Prostate gland (tissue), 2 donors: ENCODE measurements at places on chromosomes 1 and 21. TPM values are rescaled to one million over a fixed set of nuclear protein-coding genes. Genes with fewer than 3 reads are reported as not detected.

DNA sequence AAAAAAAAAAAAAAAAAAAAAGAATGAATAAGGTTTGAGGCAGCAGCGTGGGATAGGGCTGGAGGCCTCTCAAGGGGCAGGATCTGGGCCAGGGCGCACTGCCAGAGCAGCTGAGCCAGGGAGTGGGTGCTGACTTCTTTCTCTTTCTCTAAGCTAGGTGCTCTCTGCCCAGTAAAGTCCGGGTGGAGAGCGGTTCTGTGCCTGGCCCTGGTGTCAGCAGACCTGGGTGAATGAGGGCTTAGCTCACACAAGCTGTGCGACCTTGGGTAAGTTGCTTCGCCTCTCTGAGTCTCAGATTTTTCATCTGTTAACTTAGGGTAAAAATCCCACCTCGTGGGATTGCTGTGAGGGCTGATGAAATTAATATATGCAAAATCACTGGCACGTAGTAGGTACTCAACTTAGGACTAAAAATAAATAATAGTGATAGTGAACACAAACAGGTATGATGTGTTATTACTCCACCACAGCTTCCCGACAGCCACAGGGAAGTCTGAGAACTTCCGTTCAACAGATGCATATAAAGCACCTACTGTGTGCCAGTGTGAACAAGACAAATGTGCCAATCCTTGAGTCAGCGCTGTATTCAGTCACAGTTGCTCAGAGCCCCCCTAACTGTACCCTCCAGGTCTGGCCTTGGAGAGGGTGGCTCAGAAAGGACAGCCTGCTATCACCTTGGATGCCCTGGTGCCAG, 2.0 kb upstream of the FAM131C start:
- no peak for DNase-seq
- H3K4me1 ChIP-seq = peaks cover 2% of the 10 kb centered on the region
- H3K27me3 ChIP-seq = no peaks in the 10 kb centered on the region
- no peak overlapping the region for H3K4me3 ChIP-seq

The HNRNPCL4 gene
- total RNA-seq = not detected

DNA sequence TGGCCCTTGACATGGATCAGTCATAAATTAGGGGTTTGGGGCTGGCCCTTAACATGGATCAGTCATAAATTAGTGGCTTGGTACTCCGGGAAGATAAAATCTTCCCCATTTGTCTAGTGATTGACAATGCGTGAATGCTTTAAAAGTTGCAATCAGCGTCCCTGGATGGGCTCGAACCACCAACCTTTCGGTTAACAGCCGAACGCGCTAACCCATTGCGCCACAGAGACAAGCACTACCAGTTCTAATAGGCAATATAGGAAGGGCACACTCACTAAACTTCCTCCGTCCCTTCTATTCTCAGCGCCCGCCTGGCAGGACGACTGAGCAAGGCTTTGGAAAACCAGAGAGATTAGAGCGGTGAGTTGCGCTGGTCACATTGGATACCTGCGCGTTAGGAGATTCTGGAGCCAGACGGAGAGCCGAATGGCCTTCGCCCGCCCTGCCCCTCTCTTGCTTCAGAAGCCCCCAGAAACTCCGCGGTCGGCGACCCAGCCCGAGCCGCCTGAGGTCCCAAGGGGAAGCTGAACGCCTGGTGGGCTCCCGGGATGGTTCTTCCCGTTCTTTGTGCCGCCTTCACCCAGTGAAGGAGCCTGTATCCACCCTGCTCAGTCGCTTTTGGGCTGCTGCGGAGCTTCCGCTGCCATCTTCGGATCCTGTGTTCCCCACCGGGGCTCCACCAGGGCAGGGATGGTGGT, 235.9 kb downstream of the FAM72C start:
- no peak overlapping the region for H3K27ac ChIP-seq
- no peak for DNase-seq
- H3K4me1 ChIP-seq = no peaks in the 10 kb centered on the region
- no peaks in the 10 kb centered on the region for H3K27me3 ChIP-seq

GRCh38 chr1:101652484-101652883, 344.2 kb downstream of the OLFM3 start:
- no peak overlapping the region for H3K27ac ChIP-seq
- H3K36me3 ChIP-seq = no peaks in the 10 kb centered on the region
- H3K27me3 ChIP-seq = no peaks in the 10 kb centered on the region
- no peaks in the 10 kb centered on the region for H3K4me1 ChIP-seq

DNA sequence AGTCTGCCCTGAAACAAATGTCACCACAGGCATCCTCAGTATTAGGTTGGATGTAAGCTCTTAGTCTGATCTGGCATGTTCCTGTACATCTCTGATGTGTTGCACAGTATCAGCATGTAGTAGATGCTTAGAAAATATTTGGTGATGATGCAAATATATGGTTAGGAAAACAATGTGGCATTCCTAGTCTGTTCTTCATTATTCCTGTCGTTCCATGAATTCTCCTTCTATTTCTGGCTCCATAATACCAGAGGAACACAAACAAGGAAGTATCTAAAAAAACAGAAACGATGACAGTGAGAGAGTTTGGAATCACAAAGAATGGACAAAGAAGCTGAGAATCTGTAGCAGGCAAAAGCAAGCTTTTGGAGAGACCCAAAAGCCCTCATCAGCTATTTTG, 236.6 kb downstream of the HHAT start:
- no peak overlapping the region for H3K4me3 ChIP-seq
- no peaks in the 10 kb centered on the region for H3K36me3 ChIP-seq
- H3K4me1 ChIP-seq = no peaks in the 10 kb centered on the region
- no peak overlapping the region for H3K27ac ChIP-seq
- no peak for DNase-seq

The ASCL5 gene
- not detected for total RNA-seq

DNA sequence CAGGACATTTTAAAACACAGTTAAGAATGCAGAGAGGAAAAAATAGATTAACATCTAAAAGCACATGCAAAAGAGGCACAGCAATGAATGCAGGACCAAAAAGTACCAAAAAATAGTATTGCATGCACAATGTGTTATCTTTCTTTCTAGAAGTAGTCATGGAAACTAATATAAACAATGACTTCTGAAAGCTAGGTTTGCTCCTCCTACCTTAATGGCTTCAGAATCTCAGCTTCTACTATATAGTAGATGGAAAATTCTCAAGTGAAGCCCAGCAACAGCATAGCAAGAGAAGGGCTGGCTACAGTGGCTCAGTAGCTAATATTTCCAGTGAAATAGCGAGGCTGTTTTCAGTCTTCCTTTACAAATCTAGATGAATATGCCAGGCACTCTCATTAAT, 125.1 kb downstream of the CRB1 start:
- H3K27me3 ChIP-seq = no peaks in the 10 kb centered on the region
- no peak overlapping the region for H3K27ac ChIP-seq

The SEMA4A gene
- 44.9 TPM for total RNA-seq

- H3K27ac ChIP-seq = no peak overlapping the region
- DNase-seq = no peak
- H3K36me3 ChIP-seq = no peaks in the 10 kb centered on the region
- no peak overlapping the region for H3K4me3 ChIP-seq
- H3K27me3 ChIP-seq = no peaks in the 10 kb centered on the region
Observed at GRCh38 chr1:197865809-197866208, 36.6 kb upstream of the C1orf53 start.

The TEDDM1 gene
- total RNA-seq = not detected

DNA sequence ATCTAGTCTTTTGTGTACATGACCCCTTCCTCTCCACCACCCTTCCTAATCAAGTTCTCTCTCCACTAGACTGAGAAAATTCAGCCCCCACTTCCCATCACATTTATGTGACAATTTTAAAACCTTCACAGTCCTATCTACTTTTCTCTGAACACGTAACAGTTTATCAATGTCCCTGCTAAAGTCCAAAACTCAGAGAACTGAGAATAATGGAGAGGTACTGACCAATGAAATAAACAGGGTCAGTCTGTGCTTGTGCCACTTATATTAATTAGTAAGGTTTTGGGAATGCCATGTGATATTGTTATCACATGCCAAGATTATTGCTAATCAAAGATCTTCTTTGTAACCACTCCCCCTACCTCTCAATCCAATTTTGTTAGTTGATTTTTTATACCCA, 164.2 kb upstream of the KIAA0040 start:
- no peaks in the 10 kb centered on the region for H3K4me1 ChIP-seq
- H3K27ac ChIP-seq = no peak overlapping the region
- no peak overlapping the region for H3K4me3 ChIP-seq
- H3K27me3 ChIP-seq = no peaks in the 10 kb centered on the region
- no peak for DNase-seq
- H3K36me3 ChIP-seq = no peaks in the 10 kb centered on the region

The PAFAH2 gene
- 17.4 TPM for total RNA-seq

The RABGGTB gene
- 34.4 TPM for total RNA-seq
